ENCODE measurements at places on chromosomes 6 and 20.
A peak's percentile ranks its signal among the peaks of the same experiment; 100 is the strongest.

- no peak for DNase-seq
Observed at GRCh38 chr6:82144852-82145340, 102.6 kb downstream of the IBTK start.

GRCh38 chr6:44771647-44772415, 384.3 kb downstream of the CDC5L start:
- no peak for DNase-seq

DNA sequence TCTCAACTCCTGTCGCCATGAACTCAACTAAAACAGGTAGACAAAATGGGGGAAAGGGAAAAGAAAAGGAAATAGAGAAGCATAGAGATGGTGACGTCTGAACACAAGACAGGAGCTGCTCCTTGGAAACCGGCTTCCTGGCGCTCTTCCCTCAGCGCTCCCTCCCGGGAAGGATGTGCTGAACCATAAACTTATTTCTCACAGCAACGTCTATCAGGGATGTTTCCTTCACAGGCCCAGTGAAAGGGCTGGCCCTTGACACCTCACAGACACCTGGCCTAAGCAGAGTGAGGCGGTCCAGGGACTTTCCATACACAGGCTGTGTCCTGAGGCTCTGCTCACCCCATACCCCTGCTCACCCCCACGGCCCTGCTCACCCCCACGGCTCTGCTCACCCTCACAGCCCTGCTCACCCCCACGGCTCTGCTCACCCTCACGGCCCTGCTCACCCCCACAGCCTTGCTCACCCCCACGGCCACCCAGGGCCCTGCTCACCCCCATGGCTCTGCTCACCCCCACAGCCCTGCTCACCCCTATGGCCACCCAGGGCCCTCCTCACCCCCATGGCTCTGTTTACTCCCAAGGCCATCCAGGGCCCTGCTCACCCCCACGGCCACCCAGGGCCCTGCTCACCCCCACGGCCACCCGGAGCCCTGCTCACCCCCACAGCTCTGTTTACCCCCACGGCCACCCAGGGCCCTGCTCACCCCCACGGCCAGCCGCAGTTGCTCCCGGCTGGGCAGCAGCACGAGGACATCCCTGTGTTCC, 653 bp downstream of the FRMD1 start:
- no peak for DNase-seq

DNA sequence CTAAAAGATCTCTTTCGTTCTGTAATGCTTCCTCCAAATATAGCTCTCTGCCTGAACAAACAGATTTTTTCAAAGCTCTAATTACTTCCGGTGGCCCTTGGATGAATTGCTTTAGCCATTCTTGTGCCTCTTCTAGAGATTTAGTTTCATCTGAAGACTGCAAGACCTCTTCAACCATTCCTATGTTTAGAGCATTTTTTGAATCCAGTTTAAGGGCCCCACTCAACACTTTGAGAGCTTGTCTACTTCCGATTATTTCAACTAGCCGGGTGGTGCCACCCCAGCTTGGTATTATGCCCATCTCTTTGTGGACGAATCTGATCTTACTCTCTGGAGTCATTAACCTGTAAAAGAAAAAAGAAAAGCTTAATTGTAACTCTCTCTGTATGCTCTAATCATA, 23.3 kb downstream of the RNF146 start:
- DNase-seq: no peak

GRCh38 chr6:72589096-72589495, 32.8 kb upstream of the KCNQ5 start:
- no peak for DNase-seq

DNA sequence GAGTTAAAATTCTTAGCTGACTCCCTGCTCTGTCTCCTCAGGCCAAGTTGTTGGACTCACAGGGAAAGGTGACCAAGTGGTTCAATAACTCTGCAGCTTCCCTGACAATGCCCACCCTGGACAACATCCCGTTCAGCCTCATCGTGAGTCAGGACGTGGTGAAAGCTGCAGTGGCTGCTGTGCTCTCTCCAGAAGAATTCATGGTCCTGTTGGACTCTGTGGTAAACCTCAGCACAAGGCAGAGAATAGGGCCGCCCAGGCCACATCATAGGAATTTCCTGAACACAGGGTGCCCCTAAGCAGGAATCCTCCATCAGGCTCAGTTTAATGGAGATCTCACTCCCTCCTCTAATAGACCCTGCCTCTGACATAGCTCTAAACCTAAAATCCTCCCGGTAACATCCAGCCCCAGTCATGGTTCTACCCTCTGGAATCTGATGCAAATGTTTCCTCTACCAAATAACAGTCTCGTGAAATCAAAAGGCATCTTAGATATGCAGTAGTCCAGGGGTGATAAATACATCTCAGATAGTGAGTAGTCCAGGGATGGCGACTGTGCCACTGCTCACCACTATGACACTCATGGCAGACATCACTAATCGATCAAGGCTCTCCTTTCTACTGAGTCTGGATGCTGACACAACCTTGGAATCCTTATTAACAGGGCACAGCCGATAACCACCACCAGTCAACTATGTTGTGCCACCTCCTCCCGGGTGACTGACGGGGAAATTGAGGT, 18.3 kb downstream of the BPIFB1 start:
- DNase-seq: no peak

- DNase-seq: no peak
Observed at GRCh38 chr6:148414092-148414489, 71.5 kb downstream of the SASH1 start.

- no peak for DNase-seq
Observed at GRCh38 chr20:36010825-36011224, 42.4 kb downstream of the CNBD2 start.

- no peak for DNase-seq
Observed at GRCh38 chr20:50027611-50028105, 44.9 kb downstream of the SNAI1 start.

DNA sequence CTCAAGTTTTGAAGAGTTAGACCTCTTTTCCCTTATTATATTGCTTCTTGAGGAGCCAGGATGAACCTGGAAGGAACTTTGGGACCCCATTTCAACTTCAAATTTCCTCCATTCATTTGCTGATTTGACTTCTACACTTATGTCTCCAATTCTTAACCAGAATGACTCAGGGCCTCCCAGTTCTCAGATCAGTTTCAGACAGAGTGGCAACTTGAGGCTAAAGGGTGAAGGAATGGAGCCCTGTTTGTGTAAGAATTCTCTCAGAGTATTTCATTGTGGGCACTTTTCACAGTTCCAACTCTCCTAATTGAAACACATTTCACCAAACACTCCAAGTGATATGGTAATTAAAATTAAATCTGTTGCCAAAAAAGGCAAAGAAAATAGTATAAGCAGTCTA, 109.0 kb upstream of the FLRT3 start:
- DNase-seq: no peak

GRCh38 chr6:38799529-38800184, 84.5 kb downstream of the DNAH8 start:
- DNase-seq: no peak

DNA sequence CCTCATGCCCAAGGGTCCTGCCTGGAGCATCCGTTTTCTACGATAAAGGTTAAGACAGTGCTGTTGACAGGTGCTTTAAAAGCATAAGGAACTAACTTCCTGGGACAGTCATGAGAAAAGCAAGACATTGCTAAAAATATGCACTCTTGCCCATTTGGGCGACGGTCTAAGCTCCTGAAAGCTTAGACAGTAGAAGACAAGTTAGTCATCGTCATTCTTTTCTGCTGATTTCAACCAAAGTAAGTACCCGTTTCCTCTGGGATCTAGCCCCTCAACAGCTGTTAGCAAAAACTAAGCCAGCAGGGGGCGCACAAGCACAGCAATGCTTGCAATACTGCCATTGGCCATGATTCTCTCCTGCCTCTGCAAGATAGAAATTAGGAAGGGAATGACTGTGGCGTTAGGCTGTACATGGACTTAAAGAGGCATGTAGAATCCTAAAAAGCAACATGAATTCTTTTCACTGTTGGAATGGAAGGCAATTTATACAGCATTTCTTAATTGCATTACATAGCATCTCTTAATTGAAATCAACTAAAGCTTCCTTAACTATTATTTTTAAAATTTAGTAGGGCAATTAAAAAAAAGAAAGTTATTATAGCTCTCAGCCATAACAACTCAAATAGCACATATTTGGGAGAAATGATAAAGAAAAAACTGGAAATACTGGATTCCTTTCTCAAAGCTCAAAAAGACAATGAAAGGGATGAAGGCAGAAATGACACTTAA, 147.8 kb upstream of the RALGAPA2 start:
- DNase-seq: peak; percentile 34

DNA sequence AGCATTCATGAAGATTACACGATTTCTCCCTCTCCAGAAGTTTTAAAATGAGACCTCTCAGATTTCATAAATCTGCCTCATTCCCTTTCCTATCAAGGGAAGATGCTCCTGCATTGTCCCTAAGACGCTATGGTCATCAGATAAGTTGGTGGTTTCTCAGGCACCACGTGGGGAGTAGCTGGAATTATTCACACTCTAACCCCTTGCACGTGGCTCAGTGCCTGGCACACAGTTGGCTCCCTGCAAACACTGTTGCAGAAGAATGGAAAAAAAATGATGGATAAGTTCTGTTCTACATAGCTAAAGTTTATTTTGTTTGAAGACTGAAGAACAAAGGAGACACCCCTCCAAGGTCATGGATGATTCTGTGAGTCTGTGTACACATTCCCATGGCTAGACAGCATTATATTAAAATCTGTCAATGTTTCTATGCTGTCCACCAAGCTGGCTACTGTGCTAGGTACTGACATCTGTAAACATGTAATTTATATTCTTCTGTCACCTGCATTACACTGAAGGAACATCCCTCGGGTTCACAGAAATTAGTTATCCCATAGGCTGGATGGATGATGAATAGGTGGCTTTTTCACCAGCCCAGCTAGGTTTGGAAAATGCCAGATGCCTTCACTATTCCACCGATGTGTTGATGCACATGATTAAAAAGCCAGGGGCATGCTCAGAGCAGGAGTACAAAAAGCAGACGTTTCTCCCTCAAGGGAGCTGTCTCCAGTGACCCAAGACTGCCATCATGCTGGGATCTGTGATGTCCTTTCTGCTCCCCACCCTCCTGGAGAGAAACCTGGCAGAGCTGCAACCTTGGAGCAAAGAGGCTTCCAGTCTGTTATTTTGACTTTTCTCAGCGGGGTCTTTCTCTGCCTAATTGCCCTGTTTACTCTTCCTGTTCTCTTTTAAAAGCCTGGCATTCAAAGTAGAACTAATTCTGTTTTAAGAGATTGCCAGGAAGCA, 610.5 kb downstream of the UTRN start:
- no peak for DNase-seq

GRCh38 chr6:114634016-114634415, 291.2 kb upstream of the HS3ST5 start:
- no peak for DNase-seq

DNA sequence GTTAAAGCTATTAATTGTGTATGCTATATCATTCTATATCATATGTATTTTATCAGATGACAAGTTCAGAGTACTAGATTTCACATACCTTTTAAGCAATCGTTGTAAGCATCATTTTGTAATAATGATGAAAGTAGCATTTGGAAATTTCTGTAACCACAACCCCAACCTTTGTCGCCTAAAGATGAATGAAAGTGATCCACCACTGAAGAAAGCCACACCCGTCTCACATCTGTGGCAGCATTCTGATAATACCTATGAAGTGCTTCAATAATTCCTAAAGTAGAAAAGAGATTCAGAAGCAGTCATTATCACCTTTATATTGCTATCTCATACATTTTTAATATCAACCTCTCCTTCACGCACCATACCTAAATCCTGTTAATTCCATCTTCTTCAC, 16.6 kb downstream of the ZUP1 start:
- DNase-seq: no peak

- no peak for DNase-seq
Observed at GRCh38 chr20:63017826-63018411, 11.2 kb upstream of the BHLHE23 start.

DNA sequence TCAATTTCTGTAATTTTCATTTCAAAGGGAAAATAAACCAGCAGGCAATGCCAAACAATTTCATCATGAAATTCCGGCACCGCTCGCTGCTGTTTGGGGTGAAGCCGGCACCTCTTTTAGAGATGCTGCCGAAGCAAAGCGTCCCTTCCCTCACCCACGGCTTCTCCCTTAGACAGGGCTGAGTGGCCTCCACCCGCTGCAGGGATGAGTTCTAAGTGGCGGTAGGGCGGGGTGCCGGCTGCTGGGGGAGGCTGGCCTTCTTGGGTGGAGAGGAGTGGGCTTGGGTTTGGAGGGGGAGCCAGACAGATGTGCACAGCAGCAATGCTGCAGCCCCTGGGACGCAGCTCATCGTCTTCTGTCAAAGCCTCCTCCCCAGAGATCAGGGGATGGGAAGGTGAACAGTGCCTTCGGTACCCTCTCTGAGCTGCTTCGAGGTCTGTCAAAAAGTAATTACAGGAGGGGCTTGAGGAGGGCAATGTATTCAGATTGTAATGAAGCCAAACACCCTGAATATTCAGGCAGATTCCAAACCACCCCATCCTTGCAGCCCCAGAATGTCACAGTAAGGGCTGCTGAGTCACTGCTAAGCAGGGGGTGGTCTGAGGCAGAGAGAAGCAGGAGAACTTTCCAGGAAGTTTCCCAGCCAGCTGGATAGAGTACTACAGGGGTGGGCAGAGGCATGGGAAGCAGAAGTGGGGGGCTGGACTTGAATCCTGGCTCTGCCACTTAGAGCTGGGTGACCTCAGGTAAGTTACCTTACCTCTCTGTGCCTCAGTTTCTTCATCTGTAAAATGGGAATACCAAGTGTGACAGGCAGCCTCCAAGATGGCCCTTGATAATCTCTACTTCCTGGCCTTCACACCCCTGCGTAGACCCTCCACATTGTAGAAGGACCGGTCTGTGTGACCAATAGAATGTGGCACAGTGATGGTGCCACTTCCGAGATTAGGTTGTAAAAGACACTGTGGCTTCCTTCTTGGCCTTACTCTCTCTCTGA, 96.6 kb downstream of the SULF2 start:
- no peak for DNase-seq

- no peak for DNase-seq
Observed at GRCh38 chr20:18613553-18613952, 25.7 kb downstream of the DTD1 start.

- DNase-seq: no peak
Observed at GRCh38 chr6:12343122-12343439, 52.9 kb downstream of the EDN1 start.

DNA sequence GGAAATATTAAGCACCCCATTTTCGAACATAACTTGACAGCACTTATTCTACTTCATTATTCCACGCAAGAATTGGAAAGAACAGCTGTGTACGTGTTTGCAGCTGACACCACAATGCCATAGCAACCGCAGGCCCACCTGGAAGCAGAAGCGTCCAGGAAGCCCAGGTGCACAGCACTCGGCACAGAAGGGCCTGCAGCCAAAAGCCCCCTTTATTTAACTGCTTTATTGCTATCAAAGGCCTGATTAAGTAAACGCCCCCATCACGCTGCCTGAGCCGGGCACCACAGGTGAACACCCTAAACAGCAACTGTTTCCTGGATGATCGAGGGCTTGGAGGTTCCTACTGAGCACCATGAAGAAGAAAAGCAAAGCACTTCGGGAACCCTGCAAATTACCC, 6.3 kb downstream of the TAF4 start:
- no peak for DNase-seq

DNA sequence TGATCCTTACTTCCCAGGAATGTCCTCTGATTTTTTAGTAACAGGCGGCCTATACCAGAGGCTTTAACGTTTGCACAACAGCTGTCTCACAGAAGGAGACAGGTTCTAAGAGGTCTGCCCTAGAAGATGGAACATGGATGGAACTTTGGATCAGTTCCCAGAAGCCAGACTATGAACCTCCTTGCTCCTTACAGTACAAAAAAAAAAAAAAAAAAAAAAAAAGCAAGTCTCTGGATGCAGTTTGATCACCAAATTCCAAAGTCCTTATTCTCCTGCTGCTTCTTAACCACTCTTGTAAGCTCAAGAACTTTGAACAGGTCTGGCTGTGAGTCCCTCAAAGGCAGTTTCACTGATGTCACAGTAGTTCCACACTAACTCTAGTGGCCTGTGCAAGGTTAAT, 2.0 kb upstream of the TRMT11 start:
- no peak for DNase-seq

Data from NCI-H187 (cell line).